ENCODE measurements at places on chromosomes 1 and 21. TPM values are rescaled to one million over a fixed set of nuclear protein-coding genes. Genes with fewer than 3 reads are reported as not detected.

LCE1E gene
- total RNA-seq, result not detected

KANK4 gene
- not detected for total RNA-seq

SH2D1B gene
- not detected for total RNA-seq

SLFNL1 gene
- total RNA-seq, result 0.66 TPM

FAM177B gene
- not detected for total RNA-seq

MAST2 gene
- 29.8 TPM for total RNA-seq

Data from smooth muscle cell of trachea (primary cell).